G401 (cell line): ENCODE measurements at places on chromosomes 11 and 22. TPM values are rescaled to one million over a fixed set of nuclear protein-coding genes. Genes with fewer than 3 reads are reported as not detected.

The NAALADL1 gene
- total RNA-seq: not detected in 2 replicates

The LRRC56 gene
- total RNA-seq: 0.03 and 1.0 TPM in 2 replicates

The TMA7B gene
- not detected in 2 replicates for total RNA-seq

The MRGPRX3 gene
- not detected in 2 replicates for total RNA-seq

The KDM4E gene
- 0.20 TPM in 1 of 2 replicates, not detected in the other for total RNA-seq

The CD3D gene
- not detected in 2 replicates for total RNA-seq

The SCN4B gene
- not detected in 2 replicates for total RNA-seq

The SYT7 gene
- total RNA-seq: 1.6 and 3.4 TPM in 2 replicates

The IFITM10 gene
- total RNA-seq: not detected in 2 replicates

The MYRF gene
- 0.71 and 1.4 TPM in 2 replicates for total RNA-seq
